SK-N-SH treated with all-trans-retinoic acid at 6 μM for 48 hours (cell line): ENCODE measurements at places on chromosomes 1 and 21.
A peak's percentile ranks its signal among the peaks of the same experiment; 100 is the strongest.

DNA sequence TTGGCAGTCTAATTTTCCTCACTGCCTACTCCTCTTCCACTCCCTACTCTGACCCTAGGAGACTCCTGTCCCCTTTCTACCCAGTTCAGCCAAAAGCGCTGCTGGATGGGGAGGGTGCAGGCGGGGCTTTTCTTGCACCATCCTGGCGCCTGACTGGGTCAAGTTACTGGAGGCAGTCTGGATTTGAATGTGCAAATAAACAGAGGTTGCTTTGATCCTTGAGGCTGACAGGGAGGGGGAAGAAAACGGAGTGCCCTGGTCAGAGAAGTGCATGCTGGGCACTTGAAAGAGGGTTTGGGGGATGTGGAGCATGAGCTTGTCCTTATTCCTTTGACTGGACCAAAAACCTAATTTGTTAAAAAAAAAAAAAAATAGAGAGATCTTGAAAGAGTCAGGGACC lies 76.8 kb upstream of the SOX13 start:
- ATAC-seq: no peak

DNA sequence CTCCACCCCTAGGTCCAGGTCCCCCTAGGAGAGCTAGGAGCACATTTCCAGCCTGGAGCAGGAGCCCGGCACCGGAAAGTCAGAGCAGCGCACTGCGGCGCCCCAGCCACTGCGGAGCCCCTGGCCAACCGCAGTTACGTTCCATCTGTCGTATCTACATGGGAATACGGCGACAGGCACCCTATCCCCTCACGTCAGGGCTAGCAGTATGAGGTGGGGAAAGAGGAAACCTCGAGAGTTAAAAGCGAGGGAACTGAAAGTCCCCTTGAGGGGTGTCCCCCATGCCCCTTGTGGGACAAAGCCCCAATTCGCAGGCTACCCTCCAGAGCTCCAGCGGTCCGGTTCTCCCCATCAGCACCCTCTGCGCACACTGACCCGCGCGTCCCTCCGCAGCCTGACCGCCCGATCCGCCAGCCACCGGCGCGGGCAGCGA lies 995 bp downstream of the COLGALT2 start:
- peak; percentile 76 for ATAC-seq

- ATAC-seq: no peak
Measured at GRCh38 chr1:20086800-20087199, 16.8 kb downstream of the PLA2G5 start.

DNA sequence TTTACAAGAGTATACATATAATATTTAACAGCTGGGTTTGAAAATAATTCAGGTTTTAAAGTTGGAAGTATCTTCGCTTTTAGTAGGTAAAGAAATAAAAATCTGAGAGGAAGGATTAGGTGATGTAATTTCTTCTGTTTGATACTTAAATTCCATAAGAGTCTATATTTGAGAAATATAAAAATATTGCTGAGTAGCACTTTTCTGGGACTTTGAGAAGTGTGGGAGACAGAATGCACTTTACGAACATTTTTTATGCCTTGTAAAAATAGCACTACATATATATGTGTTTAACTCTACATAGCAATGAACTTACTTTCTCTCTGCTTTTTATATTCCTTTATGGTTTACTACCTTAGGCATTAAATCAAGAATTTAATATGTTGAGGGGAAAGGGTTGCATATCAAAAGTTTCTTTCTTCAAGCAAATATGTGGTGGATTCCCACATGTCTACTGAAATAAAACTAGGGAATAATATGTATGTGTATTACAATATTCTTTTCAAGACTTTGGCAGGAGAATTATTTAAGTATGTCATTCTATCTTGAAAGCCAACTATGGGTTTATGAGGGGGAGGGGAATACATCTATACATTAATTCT lies 266.7 kb upstream of the ADAMTS5 start:
- no peak for ATAC-seq

GRCh38 chr1:154958681-154959425 lies 2.7 kb downstream of the PYGO2 start:
- ATAC-seq: no peak

GRCh38 chr1:206790502-206791250 lies 18.4 kb upstream of the IL10 start:
- no peak for ATAC-seq

DNA sequence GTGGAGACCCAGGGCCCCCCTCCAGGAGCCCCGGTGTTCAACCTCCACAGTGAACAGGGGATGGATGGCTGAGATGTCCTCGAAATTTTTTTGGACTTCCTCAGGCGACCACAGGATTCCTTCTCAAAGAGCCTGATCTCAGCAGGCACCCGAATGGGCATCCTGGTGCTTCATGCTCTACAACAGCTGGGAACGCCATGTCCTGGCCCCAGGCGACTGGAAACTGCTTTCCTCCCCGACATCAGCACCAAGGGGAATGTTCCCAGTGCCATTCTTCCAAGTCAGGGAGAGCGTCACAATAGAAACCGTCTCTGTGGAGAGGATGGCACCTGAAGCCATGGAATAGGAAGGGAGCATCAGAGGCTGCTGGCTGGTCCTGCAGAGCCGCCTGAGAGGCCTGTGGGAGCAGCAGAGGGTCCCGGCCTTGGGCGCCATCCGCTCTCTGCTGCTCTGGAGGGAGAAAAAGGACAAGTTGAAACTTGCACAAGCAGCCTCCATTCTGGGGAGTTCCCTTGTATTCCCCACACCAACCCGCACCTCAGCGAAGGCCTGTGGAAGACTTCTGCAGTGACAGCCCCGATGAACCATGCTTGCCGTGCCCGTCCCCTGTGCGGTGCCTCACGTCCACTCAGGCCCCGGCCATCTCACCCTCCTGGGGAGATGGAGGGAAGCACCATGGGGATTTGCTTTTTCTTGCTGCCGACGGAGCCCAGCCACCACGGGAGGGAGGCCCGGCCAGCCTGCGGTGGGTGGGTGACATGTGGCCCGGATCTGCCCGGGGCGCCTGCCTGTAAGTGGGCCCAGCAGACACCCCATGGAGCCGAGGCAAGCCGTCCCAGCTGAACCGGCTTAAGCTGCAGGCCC lies 2.3 kb upstream of the ADARB1 start:
- no peak for ATAC-seq

- no peak for ATAC-seq
Measured at GRCh38 chr1:68329096-68329835, 96.9 kb upstream of the WLS start.

DNA sequence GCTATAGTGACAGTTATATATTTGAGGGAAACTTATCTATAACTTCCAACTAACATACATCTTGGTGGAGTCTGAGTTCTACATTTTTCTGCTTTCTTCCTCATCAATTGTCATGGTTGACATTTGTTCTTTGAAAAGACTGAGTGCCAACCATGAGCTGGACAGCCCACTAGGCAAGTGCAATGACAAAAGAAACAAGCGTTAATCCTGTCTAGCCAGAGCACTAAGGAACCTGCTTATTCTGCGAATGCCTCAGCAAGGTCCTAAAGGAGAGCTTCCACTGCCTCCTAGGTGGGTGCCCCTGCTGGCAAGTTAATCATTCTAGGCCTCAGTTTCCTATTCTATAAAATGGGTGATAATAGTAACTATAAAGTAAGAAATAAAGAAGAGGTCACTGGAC lies 44.8 kb downstream of the IRF2BP2 start:
- ATAC-seq: peak; percentile 36

DNA sequence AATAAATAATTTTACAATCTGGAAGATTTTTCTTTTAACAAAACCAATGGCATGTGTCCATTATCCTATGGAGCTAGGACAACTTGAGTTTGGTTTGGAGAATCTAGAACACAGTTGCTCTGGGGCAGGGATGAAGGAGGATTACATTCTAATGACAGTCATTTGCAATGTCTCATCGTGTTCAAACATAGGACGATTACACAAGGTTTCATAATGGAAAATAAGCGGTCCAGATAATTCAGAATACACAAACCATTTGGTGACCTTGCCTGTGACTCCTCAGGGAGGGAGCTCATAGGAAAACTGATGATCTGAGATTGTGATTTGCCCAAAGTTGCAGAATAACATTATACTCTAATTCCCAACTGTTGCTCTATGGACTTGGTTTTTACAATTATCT lies 27.6 kb upstream of the RGL1 start:
- no peak for ATAC-seq

DNA sequence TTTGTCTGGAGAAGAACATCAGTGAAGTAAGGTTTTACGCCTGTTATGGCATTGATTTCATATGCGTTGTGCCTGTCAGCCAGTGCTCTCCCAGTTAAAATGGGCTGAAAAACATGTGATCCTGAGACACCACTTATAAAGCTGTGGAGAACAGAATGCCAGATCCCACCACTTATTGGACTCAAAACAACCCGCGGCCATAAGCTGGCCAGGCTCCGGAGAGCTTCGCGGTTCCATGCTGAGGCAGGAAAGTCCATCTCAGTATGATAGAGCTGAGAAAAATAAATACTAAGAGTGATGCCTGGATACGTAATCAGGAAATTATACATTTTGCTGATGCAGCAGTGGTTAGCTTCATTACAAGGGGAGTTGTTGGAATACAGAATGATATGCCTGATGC lies 5.1 kb downstream of the APOBEC4 start:
- ATAC-seq: no peak

GRCh38 chr1:20327467-20327866 lies 36.8 kb downstream of the VWA5B1 start:
- ATAC-seq: no peak

DNA sequence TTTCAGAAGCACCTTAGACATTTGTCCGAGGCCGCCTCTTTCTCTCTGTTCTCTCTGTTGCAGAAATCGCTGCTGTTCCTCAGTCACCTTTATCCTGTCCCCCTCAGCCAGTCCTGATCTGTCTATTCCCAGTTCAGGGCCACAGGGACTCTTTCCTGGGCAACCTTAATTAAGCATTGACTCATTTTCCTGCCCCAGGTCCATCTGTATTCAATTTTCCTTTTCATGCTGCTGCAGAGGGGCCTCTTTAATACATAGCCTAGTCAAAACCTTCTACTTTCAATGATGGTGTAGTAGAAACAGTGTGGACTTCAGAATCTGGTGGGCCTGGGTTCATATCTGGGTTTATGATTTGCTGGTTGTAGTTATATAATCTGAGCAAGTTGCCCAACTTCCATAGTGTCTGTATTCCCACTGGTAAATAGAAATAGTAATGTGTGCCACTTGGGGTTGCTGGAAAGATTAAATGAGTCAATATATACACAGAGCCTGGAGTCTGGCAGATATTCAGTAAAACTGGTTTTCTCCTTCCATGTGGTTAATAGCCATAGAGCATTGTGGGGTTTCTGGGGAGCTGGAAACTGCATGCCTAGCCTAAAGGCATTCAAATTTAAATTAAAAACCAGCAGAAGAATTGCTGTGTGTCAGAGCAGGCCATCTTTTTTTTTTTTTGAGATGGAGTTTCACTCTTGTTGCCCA lies 4.5 kb downstream of the TRAF5 start:
- peak; percentile 43 for ATAC-seq
